ENCODE measurements at places on chromosomes 1 and 21. TPM values are rescaled to one million over a fixed set of nuclear protein-coding genes. Genes with fewer than 3 reads are reported as not detected.

DNA sequence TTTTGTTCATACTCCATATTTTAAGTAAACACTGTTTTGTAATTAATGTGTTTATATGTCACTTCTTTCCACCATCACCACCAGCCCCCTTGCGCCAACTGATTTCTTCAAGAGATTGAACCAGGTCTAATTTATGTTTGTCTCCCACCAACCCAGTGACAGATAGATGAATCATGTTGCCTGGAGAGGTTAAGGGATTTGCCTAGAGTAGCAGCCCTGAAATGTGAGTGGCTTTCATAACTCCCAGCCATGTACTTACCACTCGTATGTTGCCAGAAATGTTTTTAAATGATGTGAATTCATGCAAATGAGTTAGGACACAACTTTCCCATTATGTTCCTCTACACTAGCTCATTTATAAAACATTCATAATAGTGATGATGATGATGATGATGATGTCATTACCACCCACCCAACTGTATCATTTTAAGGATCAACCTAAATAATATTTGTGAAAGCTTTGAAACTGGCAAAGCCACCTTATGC lies 86.9 kb downstream of the LRRC8D start:
- H3K27ac ChIP-seq = peak overlapping the region; percentile 13
- H3K4me3 ChIP-seq = no peak overlapping the region
- H3K36me3 ChIP-seq = peaks cover 13% of the 10 kb centered on the region
- no peak for DNase-seq
- H3K27me3 ChIP-seq = no peaks in the 10 kb centered on the region
- H3K4me1 ChIP-seq = peaks cover 59% of the 10 kb centered on the region

- no peak for DNase-seq
- H3K36me3 ChIP-seq = no peaks in the 10 kb centered on the region
- H3K27ac ChIP-seq = no peak overlapping the region
- no peaks in the 10 kb centered on the region for H3K4me1 ChIP-seq
- H3K4me3 ChIP-seq = no peak overlapping the region
Observed at GRCh38 chr1:100860397-100860991, 34.1 kb downstream of the EXTL2 start.

Gene SPRR2D
- not detected for total RNA-seq

Gene GOLT1A
- not detected for total RNA-seq

GRCh38 chr1:207217778-207218511 lies 103.5 kb upstream of the CD55 start:
- H3K27ac ChIP-seq = no peak overlapping the region
- no peak for DNase-seq
- peaks cover 6% of the 10 kb centered on the region for H3K4me1 ChIP-seq

DNA sequence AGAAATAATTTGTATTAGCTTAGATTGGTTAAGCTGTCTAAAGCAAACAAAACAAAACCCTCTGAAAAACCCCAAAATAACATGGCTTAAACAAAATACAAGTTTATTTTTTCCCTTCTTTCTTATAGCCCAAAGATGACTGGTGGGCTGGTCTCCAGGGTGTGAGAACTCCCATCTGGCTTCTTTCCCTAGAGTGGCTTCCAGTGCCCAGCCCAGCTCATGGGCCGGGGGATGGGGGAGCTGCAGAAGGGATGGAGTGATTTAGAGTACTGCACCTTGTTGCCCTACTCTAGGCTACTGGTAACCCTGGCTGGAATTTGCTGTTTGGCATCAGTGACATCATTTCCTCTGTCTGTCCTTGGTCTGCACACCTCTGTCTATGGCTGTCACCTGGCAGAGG lies 223.0 kb downstream of the PBX1 start:
- H3K27ac ChIP-seq = no peak overlapping the region
- peaks cover 1% of the 10 kb centered on the region for H3K27me3 ChIP-seq
- no peak overlapping the region for H3K4me3 ChIP-seq
- no peak for DNase-seq
- H3K36me3 ChIP-seq = no peaks in the 10 kb centered on the region

DNA sequence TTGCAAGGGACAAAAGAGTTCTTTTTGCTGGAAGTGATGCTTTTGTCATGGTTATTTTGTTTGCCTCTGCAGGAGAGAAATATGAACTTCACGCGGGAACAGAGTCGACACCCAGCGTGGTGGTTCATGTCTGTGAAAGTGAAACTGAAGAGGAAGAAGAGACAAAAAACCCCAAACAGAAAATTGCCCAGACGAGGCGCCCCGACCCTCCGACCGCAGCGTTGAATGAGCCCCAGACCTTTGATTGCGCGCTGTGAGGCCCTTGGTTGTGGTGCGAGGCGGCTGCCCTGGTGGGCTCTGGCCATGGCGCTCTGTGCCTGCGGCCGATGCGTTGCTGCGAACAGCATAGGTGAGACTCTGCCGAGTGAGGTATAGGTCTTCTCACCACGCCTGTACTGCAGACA lies 20.9 kb upstream of the NCMAP start:
- peaks cover 53% of the 10 kb centered on the region for H3K4me1 ChIP-seq
- H3K27ac ChIP-seq = peak overlapping the region; percentile 95
- H3K4me3 ChIP-seq = peak overlapping the region; percentile 86
- peaks cover 34% of the 10 kb centered on the region for H3K36me3 ChIP-seq
- H3K27me3 ChIP-seq = no peaks in the 10 kb centered on the region
- peak; percentile 75 for DNase-seq

GRCh38 chr21:14273736-14274538 lies 58.0 kb downstream of the RBM11 start:
- no peak for DNase-seq
- peaks cover 19% of the 10 kb centered on the region for H3K27me3 ChIP-seq
- H3K27ac ChIP-seq = no peak overlapping the region
- H3K36me3 ChIP-seq = no peaks in the 10 kb centered on the region
- no peaks in the 10 kb centered on the region for H3K4me1 ChIP-seq

Gene NES
- total RNA-seq = not detected

GRCh38 chr1:240306673-240307072 lies 215.0 kb downstream of the FMN2 start:
- no peak for DNase-seq
- no peaks in the 10 kb centered on the region for H3K4me1 ChIP-seq
- no peak overlapping the region for H3K4me3 ChIP-seq
- H3K27ac ChIP-seq = no peak overlapping the region
- H3K36me3 ChIP-seq = no peaks in the 10 kb centered on the region

Gene BNIPL
- 0.70 TPM for total RNA-seq

DNA sequence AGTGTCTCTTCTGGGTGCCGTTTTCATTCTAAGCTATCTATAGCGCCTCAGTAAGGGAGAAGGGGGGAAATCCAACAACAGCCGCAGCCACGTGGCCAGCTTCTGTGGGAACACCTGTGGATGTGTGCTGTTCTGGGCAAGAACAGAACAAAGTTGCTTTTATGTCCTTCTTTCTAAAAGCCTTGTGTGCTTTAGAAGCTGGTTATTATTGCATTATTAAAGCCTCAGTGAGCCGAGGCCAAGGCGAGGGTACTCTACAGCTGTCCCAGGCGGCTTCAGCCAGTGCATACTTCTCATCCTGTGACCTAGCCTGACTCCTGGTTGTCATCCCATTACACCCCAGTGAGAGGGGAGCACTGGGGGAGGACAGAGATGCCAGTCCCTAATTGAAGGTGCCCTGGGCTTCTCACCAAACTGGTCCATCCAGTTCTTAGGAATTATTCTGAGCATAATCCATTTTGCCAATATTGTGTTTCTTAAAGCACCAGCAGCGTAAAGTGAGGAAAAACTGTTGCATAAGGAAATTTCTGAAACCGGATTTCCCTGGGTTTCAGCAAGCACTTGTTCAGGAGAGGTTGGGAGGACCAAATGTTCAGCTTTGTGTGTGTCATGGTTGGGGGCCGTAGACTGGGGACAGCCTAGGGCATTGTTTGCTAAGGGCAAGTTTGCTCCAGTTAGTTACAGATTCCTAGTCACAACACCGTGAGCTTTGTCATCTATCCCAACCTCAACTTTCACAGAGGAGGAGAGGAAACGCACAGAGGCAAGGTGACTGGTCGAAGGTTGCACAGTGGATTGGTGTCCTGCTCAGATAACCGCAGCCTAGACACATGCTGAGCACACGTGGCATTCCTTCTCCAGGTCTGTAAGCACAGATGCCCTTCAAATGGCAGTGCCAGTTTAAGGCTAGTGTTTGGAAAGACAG lies 61.0 kb upstream of the ATP1A1 start:
- DNase-seq = no peak
- no peaks in the 10 kb centered on the region for H3K36me3 ChIP-seq
- no peaks in the 10 kb centered on the region for H3K4me1 ChIP-seq
- peaks cover 2% of the 10 kb centered on the region for H3K27me3 ChIP-seq
- H3K4me3 ChIP-seq = no peak overlapping the region

GRCh38 chr1:179549368-179549700 lies 26.4 kb downstream of the NPHS2 start:
- H3K4me1 ChIP-seq = no peaks in the 10 kb centered on the region
- H3K4me3 ChIP-seq = no peak overlapping the region
- no peak overlapping the region for H3K27ac ChIP-seq
- DNase-seq = no peak
- no peaks in the 10 kb centered on the region for H3K27me3 ChIP-seq

GRCh38 chr21:41680444-41681347 lies 86.2 kb downstream of the RIPK4 start:
- peaks cover 5% of the 10 kb centered on the region for H3K27me3 ChIP-seq
- H3K27ac ChIP-seq = no peak overlapping the region
- H3K4me1 ChIP-seq = no peaks in the 10 kb centered on the region
- no peak for DNase-seq

Gene CHODL
- total RNA-seq = not detected

Gene AMY1C
- total RNA-seq = not detected

DNA sequence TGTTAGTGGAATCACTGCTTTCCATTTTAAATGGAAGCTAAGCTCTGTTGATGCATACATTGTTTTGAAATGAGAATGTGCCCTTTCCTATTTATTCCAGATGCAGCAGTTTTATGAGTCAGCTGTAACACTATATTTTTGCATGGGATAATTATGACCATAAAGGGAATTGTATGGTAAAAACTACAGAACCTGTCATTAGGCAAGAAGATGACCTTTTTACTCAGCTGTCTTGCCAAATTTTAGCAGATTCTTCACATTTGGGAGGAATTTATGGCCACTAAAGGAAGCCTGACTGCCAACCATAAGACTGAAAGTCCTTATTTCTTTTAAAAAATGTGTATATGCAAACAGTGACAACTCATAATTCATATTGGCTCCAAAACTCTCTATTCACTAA lies 356.3 kb upstream of the PRMT6 start:
- H3K4me1 ChIP-seq = no peaks in the 10 kb centered on the region
- no peaks in the 10 kb centered on the region for H3K36me3 ChIP-seq
- no peak for DNase-seq
- H3K27me3 ChIP-seq = no peaks in the 10 kb centered on the region
- H3K4me3 ChIP-seq = no peak overlapping the region

Gene SH3D21
- total RNA-seq = 8.3 TPM

DNA sequence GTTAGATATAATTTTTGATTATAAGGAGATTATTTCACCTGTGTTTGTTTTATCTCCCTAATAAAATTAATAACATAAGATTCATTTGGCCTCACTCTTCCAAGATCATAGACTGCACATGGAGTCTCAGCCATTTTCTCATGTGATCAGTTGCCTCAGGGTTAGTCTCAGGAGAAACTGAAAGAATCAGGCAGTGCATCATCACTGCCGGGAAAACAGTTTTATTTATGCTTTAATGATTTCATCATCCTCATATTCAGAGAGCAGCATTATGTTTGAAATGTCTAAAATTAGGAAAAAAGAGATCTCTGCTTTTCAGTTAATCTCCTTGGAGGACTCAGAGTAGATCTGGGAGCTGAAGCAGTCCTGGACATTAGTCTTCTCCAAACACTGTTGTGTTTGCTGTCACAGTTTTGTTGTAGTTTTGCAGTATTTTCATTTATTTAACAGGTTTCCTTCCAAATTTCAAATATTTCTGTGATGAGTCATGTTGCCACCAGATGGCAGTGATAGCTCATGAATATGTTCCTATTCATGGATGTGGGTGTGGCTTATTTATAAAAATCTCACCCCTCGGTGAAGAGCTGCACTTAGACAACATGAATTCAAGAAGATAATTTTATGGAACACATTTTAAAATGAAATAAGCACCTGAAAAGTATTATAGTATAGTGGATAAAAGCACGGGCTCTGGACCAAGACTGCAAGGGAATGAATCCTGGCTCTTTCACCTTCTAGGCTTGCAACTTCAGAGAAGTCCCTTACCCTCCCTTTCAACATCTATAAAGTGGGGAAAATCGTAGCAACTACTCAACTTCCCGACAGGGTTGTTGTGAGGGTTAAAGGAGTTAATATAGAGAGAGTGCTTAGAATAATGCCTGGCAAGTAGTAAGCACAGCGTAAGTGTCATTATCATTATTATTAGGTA lies 31.2 kb downstream of the CHD1L start:
- peak; percentile 11 for DNase-seq
- no peak overlapping the region for H3K27ac ChIP-seq
- H3K4me1 ChIP-seq = no peaks in the 10 kb centered on the region
- peaks cover 48% of the 10 kb centered on the region for H3K36me3 ChIP-seq
- H3K27me3 ChIP-seq = no peaks in the 10 kb centered on the region
- no peak overlapping the region for H3K4me3 ChIP-seq

- H3K4me1 ChIP-seq = no peaks in the 10 kb centered on the region
- no peak overlapping the region for H3K27ac ChIP-seq
- DNase-seq = no peak
- H3K27me3 ChIP-seq = no peaks in the 10 kb centered on the region
Observed at GRCh38 chr21:22345624-22346023, 1347.4 kb downstream of the NCAM2 start.

- no peak overlapping the region for H3K27ac ChIP-seq
- peaks cover 28% of the 10 kb centered on the region for H3K27me3 ChIP-seq
- DNase-seq = no peak
- H3K36me3 ChIP-seq = no peaks in the 10 kb centered on the region
Observed at GRCh38 chr1:101316799-101317198, 80.0 kb downstream of the S1PR1 start.

- no peak overlapping the region for H3K27ac ChIP-seq
- no peaks in the 10 kb centered on the region for H3K4me1 ChIP-seq
- peaks cover 9% of the 10 kb centered on the region for H3K27me3 ChIP-seq
Observed at GRCh38 chr1:66613187-66613586, 79.2 kb downstream of the SGIP1 start.

DNA sequence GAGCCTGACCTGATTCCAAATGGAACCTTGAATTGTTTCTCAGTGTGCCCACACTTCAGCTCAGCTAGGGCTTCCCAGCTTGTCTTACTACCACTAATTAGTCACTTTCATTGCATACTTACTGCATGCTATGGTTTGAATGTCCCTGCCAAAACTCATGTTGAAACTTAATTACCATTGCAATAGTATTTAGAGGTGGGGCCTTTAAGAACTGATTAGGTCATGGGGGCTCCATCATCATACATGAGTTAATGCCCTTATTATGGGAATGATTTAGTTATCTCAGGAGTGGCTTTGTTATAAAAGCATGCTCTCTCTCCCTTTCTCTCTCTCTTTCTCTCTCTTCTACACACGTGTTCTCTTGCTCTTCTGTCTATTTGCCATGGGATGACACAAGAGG lies 68.3 kb downstream of the NENF start:
- no peak overlapping the region for H3K27ac ChIP-seq
- H3K4me1 ChIP-seq = no peaks in the 10 kb centered on the region
- H3K27me3 ChIP-seq = peaks cover 5% of the 10 kb centered on the region
- DNase-seq = no peak
- no peaks in the 10 kb centered on the region for H3K36me3 ChIP-seq

- H3K4me1 ChIP-seq = no peaks in the 10 kb centered on the region
- no peaks in the 10 kb centered on the region for H3K36me3 ChIP-seq
- no peak for DNase-seq
- H3K4me3 ChIP-seq = no peak overlapping the region
- no peak overlapping the region for H3K27ac ChIP-seq
Observed at GRCh38 chr21:35792569-35793305, 267.6 kb downstream of the SETD4 start.

All from activated T-helper 1 cell treated with anti-CD3 and anti-CD28 coated beads, Interleukin-12 subunit alpha, Interleukin-12 subunit beta, Interleukin-2, Interleukin-4 antibody, amounts not matched to agents 30 ng/mL and 10 ng/mL and 1 ng/mL, durations not matched to agents 14 hours and 24 hours and 36 hours (primary cell).